ENCODE measurements at places on chromosomes 12 and 14.

DNA sequence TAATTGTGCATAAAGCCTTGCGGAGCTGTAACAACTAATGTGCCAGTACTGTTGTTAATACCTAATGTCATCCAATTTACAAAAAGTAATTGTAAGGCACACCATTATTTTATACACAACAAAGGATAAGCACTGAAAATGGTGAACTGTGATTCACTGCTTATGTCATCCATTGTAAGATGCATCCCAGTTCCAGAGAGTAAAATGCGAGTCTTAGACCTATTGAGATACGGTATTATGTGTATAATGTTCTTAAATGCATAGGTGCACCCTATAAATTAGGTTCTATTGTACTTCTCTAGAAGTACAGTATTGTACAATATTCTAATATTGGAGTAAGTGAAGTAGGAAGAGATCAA, 406 bp downstream of the PARP2 start:
- DNase-seq, result no peak

- DNase-seq, result no peak
These were observed 860.3 kb downstream of the DIO2 start for GRCh38 chr14:79351011-79351410.

DNA sequence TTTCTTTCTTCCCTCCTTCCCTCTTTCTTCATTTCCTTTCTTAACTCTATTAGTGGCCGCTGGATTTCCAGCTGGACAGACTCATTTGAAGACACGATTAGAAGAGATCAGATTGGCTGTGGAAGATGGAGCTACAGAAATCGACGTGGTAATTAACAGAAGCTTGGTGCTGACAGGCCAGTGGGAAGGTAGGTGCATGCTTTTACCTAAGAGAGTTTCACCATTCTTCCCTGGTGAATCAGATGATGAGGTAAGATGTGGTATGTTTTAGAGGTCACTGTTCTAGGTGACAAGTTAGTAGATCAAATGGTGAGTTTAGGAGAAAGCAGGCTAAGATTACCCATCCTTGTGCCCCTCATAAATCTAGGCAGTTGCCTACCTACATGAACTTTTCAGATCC, 51.6 kb downstream of the DERA start:
- DNase-seq, result no peak

- no peak for DNase-seq
These were observed 104.4 kb downstream of the ETV6 start for GRCh38 chr12:11753826-11754225.

DNA sequence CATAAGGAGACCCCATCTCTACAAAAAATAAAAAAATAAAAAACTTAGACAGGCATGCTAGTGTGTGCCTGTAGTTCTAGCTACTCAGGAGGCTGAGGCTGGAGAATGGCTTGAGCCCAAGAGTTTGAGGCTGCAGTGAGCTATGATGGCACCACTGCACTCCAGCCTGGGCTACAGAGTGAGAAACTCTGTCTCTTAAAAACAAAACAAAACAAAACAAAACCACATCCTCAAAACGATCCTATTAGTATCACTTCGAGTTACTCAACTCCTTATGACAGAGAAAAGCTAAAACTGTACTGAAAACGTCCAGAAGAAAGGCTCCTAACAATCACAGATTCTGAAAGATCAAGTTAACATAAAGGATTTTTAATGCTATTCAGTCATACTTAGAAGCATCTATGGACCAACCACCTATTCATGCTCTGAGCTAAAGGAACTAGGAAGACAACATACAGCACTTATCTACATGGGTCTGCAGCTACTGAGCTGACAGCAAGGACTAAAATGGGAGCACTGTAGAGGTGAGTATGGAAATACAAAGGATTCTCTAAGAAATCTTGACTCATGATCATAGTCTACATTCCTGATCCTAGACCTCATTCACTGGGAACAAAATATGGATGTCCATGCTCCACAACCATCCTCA, 75.3 kb upstream of the DUSP6 start:
- DNase-seq, result no peak

DNA sequence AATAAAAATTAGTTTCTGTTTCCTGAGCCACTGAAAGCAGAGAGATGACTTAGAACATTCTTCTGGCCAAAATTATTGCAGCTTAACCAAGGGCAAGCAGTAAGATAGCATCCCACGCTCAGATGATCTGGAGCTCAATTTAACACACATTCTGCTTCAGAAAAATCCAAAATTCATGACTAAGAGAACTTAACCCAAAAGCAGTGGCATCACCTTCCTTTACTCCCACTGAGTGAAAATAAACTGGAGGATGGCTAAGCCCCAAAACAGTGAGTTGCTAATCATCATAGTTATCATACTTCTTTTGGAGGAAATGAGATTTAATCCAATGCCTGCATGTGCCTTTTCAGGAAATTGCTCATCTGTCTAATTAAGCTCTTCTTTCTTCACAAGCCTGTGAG, 195.4 kb downstream of the DUSP6 start:
- no peak for DNase-seq

DNA sequence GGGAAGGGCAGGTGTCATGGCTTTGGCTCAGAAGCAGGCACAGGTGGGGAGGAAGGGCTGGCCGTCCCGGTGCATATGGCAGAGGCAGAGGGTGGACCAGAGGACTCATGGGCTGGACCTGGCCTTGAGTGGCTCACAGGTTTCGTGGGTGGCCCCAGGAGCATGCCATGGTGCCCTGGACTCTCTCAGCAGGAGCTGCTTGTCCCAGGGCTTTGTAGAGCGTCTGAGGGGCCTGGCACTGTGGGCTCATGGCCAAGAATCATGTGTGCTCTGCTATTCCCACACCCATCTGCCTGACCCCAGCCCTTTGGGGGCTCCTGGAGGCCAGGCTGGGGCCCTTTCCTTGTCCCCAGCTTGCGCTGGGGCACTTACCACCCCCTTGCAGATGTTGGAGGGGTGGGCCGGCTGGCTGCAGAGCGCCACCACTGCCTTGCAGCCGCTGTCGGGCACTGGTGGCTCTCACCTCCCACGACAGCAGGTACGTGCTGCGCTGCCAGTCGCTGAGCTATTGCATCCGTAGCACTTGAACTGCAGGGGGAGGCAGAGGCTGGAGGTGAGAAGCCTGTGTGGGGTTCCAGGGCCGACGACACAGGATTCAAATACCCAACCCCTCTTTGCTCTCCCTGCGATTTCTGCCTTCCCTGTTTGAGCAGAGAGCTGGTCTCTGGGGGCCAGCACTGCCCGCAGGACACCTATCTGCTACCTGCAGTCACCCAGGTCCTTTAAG, 187.4 kb upstream of the PRMT8 start:
- DNase-seq, result no peak

DNA sequence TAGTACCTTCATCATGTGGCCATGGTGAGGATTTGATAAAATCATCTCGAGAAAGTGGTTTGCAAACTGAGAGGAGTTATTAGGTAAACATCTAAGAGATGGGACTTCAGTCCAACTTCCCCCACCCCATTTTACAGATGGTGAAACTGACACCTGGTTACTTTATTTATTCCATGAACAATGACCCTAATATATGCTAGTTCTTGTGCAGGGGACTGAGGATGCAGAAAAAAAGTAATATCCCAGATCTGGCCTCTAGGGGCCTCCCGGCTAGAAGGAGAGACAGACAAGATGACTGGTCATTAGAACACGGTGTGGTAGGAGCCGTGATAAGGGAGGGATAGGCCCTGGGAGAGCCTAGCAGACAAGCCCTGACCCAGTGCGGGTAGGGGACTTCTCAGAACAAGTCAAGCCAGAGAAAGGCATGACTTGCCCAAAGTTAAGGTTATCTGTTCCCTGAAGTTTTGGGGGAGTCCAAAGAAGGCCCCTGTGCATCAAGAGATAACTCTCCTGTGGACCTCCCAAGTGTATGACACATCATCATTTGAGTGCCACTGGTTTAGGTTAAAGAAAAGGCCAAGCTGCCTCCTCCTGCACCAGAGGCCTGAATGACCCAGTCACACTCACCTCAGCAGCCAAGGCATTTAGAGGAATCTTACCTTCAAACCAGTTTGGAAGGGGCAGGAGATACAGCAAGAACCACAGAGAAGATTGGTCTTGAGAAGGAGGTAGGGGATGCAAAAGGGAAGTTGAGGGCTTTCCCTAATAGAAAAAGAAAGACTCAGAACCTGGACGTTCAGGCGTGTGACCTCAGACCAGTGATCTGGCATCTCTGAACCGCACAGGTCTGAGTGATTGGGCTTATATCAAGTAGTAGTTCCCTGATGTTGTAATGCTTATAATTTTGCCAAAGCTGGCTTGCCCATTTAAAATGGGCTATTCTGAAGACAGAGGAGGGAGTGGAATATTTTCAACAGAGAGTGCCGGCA, 1.6 kb downstream of the CMKLR1 start:
- no peak for DNase-seq

DNA sequence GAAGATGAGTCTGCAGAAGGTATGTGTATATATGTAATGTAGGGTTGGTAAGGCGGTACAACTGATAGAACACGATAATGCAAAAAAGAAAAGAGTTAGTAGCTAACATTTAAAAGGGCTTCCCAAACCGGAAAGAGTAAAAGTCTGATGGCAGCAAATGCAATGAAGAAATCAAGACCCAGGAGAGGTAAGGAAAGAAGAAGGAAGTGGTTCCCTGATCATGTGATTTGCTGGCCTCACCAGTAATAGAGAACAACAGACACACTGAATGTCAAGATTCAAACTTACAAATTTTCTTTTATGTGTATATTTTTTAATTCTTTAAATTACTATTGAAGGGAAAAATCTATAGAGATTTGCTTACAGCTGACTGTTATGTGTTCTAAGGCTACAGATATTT, 18.4 kb downstream of the ZFC3H1 start:
- DNase-seq, result no peak

DNA sequence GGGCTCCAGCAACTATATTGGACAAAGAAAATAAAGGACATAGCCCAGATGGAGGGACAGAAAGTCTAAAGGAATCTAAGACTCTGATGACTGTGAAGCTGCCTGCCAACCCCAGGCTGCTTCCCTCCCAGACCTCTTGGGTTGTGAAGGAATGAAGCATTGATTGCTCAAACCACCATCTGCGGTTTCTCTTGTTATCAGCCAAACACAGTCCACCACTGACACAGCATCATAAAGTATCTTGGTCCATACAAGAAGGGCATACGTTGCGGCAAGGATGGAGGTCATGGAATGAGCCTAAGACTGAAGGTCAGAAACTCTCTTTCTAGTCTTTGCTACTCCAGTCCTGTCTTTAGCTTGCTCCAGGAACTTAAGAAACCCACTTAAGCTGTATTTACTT, 58.5 kb upstream of the PLXNC1 start:
- DNase-seq, result no peak

DNA sequence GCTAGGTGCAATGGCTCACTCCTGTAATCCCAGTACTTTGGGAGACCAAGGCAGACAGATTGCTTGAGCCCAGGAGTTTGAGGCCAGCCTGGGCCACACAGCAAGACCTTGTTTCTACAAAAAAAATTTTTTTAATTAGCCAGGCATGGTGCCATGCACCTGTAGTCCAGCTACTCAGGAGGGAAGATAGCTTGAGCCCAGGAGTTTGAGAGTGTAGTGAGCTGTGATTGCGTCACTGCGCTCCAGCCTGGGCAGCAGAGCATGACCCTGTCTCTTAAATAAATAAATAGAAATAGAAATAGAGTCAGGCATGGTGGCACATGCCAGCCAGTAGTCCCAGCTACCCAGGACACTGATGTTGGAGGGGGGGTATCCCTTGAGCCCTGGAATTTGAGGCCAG, 36.7 kb upstream of the CLIP1 start:
- no peak for DNase-seq

DNA sequence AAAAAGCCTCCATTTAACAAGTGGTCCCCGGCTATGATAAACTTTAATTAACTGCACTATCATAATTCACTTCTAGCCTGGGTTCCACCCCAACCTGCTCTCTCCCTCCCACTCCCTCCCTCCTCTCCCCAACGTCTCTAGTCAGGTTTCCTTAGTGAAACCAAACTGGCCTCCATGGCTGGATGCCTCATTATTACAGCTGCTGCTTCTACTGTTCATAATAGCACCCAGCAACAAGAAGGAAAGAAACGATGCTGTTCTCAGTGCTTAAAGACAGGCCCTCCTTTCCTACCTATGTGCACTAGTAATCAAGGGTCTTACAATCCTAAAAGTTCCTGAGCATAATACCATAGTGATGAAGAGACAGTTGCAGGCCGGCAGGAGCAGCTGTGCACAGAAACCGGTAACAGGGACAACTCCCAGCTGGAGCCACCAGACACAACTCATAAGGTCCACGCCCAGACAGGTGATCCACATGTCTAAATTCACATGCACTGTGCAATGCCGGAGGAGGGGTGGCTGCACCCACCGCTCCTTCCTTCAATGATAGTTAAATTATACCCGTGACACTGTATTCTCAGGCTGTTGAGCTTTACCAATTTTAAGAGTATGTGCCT, 6.2 kb downstream of the IRF2BPL start:
- no peak for DNase-seq

- DNase-seq, result no peak
These were observed 154.9 kb upstream of the KRR1 start for GRCh38 chr12:75666126-75666938.

DNA sequence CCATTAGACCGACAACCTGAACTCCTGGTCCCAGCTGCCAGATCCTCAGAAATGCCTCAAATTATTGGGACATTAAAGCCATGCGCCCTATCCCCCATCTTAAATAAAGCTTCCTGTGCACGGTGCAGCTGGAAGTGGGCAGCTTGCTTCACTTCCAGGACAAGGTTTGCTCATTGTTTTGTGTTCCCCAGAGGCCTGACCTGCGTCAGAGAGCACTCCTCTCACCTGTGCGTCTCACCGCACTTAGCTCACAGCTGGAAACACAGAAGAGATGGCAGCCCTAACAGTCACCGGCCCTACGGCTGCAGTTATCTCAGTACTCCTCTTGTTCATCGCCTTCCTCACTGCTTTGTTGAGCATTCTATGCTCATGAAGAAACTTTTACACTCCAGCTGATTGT, 135.5 kb downstream of the ANO2 start:
- DNase-seq, result no peak

DNA sequence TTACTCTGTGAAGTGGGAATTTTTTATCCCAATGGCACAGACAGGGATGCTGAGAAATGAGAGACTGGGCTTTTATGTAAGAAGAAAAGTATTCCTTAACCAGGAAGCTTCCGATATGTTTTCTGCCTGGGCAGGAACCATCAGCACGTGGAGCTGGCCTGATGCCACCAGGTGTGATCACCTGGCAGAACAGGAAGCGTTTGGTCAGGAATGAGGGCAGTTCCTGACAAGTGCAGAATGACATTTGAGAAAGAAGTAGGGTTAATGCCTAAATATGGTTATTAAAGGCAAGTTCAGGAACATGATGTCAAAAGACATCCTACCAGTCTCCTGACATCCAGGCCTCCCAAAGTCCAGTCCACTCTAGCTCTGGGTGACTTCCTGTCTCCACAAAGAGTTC, 210.3 kb downstream of the NUAK1 start:
- no peak for DNase-seq

DNA sequence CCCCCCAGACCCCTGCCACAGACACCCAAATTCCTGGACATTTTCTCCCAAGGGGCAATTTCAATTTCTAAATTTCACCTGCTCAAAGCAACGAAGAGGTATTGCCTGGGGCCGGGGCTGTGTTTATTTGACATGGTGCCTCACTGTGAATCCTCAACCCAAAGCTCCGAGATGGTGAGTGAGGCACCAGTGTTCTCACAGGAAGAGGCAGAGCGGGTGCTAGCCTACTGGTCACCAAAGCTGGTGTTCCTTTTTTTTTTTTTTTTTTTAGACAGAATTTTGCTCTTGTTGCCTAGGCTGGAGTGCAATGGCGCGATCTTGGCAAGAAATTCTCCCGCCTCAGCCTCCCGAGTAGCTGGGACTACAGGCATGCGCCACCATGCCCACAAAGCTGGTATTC, 14.8 kb upstream of the SH2B3 start:
- DNase-seq, result no peak

Measured in stimulated activated CD8-positive, alpha-beta memory T cell treated with anti-CD3 and anti-CD28 coated beads, Interleukin-7, amount 100 ng/mL, for 1 hour (primary cell).